Lung (tissue), 17 donors: ENCODE measurements at places on chromosomes 4 and X. TPM values are rescaled to one million over a fixed set of nuclear protein-coding genes. Genes with fewer than 3 reads are reported as not detected.

Gene DSPP
- not detected for total RNA-seq

Gene NHSL2
- total RNA-seq, result 9.9 TPM

DNA sequence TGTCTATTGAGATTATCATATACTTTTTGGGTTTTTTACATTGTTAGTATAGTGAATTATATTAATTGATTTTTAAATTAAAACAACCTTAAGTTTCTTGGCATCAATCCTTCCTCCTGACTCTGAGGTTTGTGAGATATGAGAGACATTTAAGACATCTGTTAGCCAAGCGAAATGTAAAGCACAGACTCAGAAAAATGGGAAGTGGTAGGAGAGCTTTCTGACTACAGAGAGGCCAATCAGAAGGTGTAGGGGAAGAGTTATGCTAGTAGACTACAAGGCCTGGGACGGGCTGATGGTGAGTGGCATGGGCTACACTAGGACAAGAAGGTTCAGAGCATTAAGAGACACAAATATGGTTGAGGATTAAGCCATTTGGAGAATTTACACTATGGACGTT lies 255.4 kb downstream of the PRDM5 start:
- no peak for DNase-seq

DNA sequence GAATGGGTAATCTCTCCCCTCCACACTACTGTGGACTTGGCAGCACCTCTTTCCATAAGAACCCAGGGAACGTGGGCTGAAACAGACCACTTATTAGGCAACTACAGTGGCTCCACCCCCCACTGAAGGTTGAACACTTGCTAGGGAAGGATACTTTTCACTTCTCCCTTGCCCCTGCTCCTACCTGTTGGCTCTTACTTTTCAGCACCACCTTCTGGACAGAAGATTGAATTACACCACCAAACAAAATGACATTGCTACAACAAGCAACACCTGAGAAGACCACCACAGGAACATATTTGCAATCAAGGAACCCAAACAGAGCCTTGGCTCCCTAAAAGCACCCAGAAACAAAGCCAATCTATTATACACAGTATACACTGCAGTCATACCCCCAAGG lies 132.1 kb upstream of the CXCL13 start:
- DNase-seq, result no peak

Gene NPNT
- total RNA-seq, result 160 TPM
